ENCODE measurements at places on chromosomes 1 and 21.

- no peak for DNase-seq
Measured at GRCh38 chr1:81717230-81717629, 83.5 kb upstream of the ADGRL2 start.

DNA sequence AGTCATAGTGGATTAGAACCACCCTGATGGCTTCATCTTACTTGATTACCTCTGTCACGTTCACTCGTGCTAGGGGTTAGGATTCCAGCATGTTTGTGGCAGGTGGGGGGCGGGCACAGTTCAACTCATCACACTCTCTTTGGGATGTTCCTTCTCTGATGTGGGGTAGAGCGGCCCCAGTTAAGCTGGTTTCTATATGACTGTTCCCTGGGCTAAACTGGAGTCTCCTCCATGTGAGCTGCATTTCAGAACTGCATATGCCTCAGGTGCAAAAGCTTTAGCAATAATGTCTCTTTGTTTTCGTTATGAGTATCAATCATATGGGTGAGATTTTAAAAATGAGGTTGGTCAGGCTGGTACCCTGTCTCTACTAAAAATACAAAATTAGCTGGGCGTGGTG is 393.2 kb downstream of the RPS6KC1 start:
- DNase-seq: no peak

GRCh38 chr1:112006416-112007025 is 17.1 kb upstream of the KCND3 start:
- no peak for DNase-seq

DNA sequence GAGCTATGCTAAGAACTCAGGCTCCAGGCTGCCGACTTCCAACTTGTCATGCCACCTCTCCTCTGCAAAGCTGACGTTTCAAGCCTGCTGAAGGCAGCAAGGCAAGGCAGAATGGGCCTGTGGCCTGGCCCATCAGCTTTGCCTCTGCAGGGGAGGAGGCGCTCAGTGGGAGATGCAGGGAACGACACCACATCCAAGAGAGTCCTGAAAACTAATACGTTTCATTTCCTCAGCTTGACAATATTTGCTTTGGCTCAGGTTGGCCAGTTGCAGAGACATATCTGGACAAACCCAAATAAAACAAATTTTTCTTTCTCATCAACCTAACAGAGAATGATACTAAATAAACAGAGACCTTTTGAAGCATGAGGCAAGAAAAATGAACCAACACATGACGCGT is 35.3 kb downstream of the BEND5 start:
- DNase-seq: no peak

- DNase-seq: no peak
Measured at GRCh38 chr1:11648732-11649158, 5.5 kb downstream of the FBXO2 start.

- DNase-seq: no peak
Measured at GRCh38 chr1:92211166-92211565, 6.5 kb upstream of the C1orf146 start.

DNA sequence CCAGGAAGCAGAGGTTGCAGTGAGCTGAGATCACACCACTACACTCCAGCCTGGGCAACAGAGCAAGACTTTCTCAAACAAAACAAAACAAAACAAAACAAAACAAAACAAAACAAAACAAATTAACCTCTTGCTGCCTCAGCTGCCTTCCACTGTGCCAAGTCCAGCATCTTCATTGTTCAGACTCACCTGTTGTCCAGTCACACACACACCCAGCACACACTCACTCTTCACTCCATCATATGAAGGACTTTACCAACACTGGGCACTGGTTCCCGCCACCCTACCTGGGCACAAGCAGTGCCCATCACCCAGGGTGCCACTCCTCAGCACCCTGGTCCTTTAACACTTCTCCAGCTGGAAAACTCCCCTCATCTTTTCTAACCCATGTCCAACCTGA is 14.6 kb downstream of the PYCR2 start:
- DNase-seq: no peak

- no peak for DNase-seq
Measured at GRCh38 chr1:174768516-174768915, 231.2 kb upstream of the CACYBP start.

GRCh38 chr1:208737922-208738321 is 493.7 kb upstream of the PLXNA2 start:
- no peak for DNase-seq
